ENCODE measurements at places on chromosomes 2 and 18.

DNA sequence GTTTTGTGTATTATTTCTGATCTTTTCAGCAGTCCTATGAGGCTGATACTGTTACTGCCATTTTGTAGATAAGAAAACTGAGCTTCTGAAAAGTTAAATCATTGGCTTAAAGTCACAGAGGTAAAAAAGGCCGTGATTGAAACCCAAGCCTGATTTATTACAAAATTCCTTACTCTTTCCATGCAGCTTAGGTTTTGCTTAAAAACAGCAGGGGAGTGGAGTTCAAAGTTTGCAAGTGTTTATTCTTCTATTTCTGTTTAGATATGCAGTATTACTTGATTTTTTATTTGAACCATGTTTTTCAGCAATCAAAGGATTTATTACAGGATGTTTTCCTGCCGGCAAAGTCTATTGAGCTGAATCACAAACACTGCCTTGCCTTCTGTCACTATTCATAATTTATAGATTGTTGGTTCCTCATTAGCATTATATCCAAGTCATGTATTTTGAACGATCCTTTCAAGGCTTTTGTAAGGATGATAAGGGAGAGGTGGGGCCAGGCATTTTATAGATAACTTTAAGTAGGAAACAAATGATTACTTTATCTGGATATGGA, 31.9 kb upstream of the MSTN start:
- no peak for DNase-seq

GRCh38 chr2:10267036-10267435, 35.7 kb upstream of the HPCAL1 start:
- no peak for DNase-seq

- no peak for DNase-seq
Observed at GRCh38 chr2:225379856-225380255, 19.7 kb upstream of the NYAP2 start.

- no peak for DNase-seq
Observed at GRCh38 chr2:197599285-197599965, 76.0 kb downstream of the RFTN2 start.

DNA sequence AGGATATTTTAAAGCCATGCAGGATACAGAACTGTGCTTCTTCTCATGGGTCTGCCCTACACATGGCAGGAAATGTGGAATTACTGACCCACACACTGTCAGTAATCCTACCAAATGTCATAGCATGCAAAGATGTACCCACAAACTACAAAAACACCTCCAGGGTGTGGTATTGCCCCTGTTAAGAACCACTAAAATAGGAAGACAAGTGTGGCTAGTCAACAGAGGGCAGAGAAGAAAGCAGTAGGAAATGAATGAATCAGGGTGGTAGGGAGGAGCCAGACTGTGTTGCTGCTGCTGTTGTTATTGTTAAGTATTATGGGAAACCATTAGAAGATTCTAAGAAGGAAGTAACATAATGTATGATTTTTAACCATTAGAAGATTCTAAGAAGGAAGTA, 556.7 kb upstream of the ACVR2A start:
- DNase-seq, result no peak
